ENCODE measurements at places on chromosomes 11 and 22. TPM values are rescaled to one million over a fixed set of nuclear protein-coding genes. Genes with fewer than 3 reads are reported as not detected.

Gene IL18BP
- total RNA-seq, result 3.7 TPM

DNA sequence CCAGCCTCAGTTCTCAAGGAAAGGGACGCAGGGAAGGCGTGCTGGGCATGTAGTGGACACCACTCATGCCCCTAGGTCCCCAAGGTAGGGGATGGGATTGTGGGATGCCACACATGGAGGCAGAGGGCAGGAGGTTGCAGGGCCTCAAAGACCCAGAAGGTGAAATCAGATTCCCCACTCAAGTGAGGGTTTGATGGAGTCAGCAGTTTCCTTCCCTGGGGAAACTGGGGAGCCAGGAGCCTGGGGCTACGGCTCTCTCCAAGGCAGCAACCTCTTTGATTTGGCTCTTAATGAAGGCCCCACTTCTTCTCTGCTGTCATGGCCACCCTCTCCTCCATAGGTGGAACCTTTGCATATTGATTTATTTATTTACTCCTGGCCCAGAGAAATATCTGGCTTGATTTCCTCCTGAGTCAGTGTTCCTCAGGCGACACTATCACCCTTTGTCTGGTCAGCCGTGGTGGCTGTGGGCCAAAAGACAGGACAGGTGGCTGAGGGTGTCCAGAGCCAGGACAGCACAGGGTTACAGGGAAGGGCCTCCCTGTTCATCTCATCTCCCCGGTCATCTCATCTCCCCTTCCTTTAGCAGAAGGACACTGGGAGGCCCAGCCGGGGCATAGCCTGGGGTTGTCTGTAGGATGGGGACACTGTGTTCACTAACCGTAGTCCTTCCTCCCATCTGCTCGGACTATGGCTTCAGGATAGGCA, 9.6 kb downstream of the GNAZ start:
- no peak for DNase-seq

Gene SAA4
- total RNA-seq, result not detected

DNA sequence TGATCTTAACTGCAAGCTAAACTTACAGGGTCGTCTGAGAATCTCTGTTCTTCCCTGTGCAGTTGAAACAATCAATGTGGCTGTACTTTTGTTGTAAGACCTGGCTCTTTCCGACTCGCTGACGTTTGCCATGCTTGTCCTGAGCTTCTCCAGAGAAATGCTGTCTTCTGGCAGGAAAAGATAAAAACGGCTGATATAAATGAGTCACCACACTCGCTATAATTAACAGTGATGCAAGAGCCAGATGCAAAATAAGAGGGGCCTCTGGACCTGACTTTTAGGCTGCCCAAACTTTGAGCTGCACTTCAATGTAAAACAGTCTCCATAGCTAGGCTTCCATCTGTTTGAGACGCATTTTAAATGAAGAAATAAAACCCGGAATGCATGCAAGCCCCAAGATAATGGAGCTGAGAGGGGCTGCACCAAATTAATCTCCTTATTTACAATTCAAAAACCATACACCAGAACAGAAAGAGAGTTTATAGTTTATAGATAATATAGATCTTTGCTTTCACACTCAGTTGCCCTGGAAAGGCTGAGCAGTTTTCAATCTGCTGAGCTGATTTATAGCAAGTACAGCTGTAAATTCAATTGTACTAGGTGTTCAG, 48.5 kb downstream of the WT1 start:
- DNase-seq, result no peak

DNA sequence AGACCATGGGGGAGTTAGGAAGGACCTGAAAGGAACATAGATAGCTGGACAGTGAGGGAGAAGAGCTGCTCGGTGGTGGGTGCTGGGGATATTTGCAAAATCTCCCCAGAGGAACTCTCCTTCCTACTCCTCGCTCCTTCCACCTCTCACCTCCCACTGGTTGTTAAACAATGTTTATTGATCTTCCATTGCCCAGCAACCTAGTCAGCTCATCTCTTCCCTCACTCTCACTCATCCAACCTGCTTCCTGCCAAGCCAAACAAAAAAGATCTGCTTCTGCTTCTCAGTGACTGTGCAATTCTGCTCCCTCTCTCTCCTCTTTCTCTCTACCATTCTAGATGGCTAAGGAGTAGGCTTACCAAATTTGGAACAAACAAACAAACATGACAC, 115.0 kb downstream of the SLC1A2 start:
- DNase-seq, result no peak

Gene PANX2
- 1.7 TPM for total RNA-seq

Gene SEC14L6
- 0.12 TPM for total RNA-seq

GRCh38 chr11:117580866-117581265, 216.2 kb downstream of the DSCAML1 start:
- DNase-seq, result no peak

DNA sequence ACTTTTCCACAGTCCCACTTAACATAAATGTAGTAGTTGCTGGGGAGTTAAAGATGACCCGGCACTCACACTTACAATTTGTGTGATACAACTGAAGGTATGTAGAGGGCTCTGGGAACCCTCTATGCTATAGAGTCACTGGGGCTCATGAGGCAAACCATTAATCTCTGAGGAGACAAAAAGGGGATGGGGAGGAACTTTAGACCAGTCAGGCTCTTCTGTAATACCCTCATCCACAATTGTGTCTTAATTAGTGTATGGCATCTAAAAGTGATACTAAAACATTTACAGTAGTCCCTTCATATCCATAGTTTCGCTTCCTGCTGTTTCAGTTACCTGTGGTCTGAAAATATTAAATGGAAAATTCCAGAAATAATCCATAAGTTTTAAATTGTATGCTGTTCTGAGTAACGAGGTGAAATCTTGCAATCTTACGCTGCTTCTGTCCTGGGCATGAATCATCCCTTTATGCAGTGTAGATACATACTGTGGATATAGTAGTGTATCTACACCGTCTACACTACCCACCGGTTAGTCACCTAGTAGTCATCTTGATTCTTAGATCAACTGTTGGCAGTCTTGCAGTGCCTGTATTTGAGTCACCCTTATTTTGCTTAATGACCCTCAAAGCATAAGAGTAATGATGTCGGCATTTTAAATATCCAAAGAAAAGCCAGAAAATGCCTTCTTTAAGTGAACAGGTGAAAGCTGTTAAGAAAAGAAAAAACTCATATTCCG, 12.2 kb downstream of the CBL start:
- DNase-seq, result no peak

- no peak for DNase-seq
These were observed 41.1 kb downstream of the OTOG start for GRCh38 chr11:17588166-17588565.

All from glomerular endothelial cell (primary cell).